Omental fat pad (tissue), 4 donors: ENCODE measurements at places on chromosomes 2 and 18. TPM values are rescaled to one million over a fixed set of nuclear protein-coding genes. Genes with fewer than 3 reads are reported as not detected.

Gene SERPINB11
- not detected for total RNA-seq

GRCh38 chr2:43347746-43348145, 121.3 kb upstream of the ZFP36L2 start:
- no peak for DNase-seq

Gene PJVK
- 2.2 TPM for total RNA-seq

Gene ELOA2
- not detected for total RNA-seq

GRCh38 chr2:213237251-213237650, 47.0 kb upstream of the SPAG16 start:
- DNase-seq: no peak

DNA sequence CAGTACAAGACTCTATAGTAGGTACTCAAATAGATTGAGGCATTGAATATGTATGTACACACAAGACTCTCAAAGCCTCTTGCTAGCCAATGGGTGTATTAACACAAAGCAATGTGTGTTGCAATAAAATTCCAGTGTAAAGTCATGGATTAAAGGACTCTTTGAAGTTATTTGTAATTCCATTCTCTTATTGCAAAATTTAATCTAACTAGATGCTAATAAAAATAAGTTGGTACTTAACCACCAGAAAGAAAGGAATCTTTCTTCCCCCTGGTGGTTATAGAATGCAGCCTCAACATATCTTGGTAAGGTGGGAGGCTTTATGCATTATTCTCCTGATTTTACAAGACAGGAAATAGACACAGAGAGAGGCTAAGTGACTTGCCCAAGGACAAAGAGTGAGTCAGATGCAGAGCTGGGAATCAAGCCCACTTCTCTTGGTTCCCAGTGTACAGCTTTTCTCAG, 18.0 kb downstream of the LRP1B start:
- no peak for DNase-seq

Gene MRPS5
- total RNA-seq: 50.4 TPM

GRCh38 chr2:103808814-103809213, 1045.1 kb upstream of the POU3F3 start:
- DNase-seq: no peak

DNA sequence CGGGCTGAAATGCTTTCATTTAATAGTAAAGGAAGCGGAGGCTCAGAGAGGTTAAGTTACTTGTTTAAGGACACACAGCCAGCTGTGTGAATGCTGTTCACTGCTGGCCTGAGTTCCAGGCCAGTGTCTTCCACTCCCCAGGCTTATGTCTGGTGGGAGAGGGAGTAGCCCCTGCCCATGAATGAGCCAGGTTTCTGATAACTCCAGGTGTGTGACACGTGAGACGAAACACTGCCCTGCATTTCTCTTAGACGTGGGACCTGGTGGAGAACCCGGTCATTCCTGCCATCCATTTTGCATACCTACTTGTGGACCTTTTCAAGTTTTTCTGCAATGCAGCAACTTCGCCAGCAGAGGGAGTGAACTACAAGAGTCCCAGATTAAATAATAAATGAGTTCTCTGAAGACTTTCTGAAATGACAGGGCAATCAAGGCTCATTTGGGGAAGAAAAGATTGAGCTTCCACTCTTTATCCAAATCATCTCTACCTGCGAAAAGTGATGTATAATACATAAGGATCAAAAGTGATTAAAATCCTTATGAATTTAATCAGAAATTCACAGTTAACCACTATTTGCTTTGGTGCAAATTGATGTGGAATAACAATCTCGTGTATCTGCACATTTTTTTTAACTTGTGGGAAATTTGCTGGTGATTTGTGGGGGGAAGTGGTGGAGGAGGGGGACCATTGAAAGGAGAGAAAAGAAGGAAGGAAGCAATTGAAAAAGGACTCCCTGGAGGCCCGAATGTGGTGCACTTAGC, 79.4 kb upstream of the ASB18 start:
- DNase-seq: no peak

Gene RND3
- 84.1 TPM for total RNA-seq

GRCh38 chr2:42200926-42201855, 32.0 kb downstream of the EML4 start:
- DNase-seq: no peak

GRCh38 chr2:9757501-9758264, 85.6 kb upstream of the TAF1B start:
- no peak for DNase-seq

DNA sequence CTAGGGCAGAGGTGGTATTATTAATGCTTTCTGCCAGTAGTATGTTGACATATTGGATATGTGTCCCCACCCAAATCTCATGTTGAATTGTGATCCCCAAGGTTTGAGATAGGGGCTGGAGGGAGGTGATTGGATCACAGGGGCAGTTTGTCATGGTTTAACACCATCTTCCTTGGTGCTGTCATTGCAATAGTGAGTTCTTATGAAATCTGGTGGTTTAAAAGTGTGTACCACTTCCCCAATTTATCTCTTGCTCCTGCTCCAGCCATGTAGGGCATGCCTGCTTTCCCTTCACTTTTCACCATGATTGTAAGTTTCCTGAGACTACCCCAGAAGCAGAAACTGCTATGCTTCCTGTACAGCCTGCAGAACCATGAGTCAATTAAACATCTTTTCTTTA, 47.1 kb upstream of the THSD7B start:
- no peak for DNase-seq

Gene AP1S3
- not detected for total RNA-seq

Gene RIT2
- not detected for total RNA-seq

Gene AGXT
- total RNA-seq: not detected

DNA sequence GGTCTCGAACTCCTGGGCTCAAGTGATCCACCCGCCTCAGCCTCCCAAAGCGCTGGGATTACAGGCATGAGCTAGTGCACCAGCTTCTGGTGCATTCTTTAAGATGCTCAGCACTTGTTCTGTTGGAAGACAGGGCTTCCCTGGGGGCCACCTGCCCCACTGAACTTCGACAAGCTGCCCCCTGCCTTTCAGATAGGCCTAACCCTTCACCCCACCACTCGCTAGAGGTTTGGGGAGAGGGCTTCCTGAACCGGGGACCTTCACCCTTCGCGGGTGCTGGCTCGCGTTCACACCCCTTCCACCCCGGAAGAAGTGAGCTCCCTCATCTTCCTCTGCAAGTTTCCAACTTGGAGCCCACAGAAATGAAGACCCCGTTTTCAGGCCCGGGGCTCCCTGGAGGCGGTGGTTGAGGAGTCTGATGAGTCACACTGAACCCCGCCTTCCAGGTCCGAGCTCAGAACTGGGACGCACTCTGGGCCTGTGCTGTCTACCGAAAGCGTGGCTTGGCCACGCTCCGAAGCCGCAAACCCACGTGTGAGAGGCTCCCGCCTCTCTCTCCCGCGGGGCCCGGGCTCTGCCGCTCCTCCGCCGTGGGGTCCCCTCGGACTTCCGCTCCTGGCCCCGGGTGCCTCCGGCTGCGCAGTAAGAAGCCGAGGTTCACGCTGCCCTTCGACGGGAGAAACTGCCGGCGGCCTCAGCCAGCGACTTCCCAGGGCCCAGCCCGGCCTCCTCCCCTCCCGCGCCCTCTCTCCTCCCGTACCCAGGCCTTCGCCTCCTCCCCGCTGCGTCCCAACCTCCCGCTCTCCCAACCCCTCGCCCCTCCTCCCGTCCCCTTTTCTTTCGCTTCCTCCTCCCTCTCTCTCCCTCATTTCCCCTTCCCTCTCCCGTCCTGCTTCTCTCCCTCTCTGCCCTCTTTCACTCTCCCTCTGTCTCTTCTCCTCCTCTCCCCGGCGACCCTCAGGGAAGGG, 47.5 kb upstream of the SP3 start:
- no peak for DNase-seq

GRCh38 chr2:189236066-189236465, 56.5 kb upstream of the COL5A2 start:
- no peak for DNase-seq

GRCh38 chr2:42220566-42220965, 51.4 kb downstream of the EML4 start:
- no peak for DNase-seq

DNA sequence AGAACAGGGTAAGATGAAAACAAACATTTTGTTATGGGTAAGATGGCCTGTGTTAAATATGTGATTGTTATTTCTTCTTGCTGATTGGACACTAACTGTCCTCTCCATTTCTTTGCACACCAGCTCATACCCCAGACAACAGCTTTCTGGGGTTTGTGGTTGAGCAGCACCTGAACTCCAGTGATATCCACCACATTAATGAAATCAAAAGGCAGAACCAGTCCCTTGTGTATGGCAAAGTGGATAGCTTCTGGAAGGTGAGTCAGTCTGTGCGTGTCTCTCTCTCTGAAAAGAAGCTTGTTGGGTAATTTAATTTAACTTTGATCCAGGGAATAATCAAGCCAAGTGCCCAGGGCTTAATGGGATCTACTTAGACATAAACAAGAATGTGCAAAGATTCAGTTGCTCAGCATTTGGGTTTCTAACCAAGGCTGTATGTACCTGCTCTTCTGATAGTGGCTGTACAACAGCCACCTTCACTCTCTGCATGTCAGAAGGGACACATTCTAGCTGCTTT, 108.3 kb downstream of the MGAT5 start:
- no peak for DNase-seq

Gene PSMA8
- not detected for total RNA-seq

Gene ALPP
- not detected for total RNA-seq

Gene DOK1
- total RNA-seq: 39.4 TPM

GRCh38 chr2:74079522-74080341, 68.0 kb downstream of the BOLA3 start:
- no peak for DNase-seq

Gene COL4A3
- 1.7 TPM for total RNA-seq

Gene MEIS1
- total RNA-seq: 51.5 TPM

Gene APCDD1
- 252 TPM for total RNA-seq

GRCh38 chr2:109699646-109700045, 85.5 kb downstream of the SOWAHC start:
- DNase-seq: no peak

Gene TNS1
- 453 TPM for total RNA-seq

Gene TCF23
- 0.12 TPM for total RNA-seq

Gene FBXO48
- total RNA-seq: 0.65 TPM

DNA sequence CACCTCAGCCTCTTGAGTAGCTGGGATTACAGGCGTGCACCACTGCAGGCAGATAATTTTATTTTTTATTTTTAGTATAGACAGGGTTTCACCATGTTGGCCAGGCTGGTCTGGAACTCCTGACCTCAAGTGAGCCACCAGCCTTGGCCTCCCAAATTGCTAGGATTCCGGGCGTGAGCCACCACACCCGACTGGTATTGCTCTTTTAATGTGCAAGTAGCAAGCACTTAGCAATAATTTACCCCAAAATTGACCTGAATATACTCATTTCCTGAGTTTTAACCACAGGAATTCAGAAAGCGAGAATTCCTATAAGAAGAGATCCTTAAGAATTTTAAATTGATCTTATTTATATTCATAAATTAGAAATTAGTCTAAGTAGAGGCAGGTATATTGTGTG, 169.1 kb downstream of the CDH2 start:
- DNase-seq: no peak
